ENCODE measurements at places on chromosomes 16 and 17.

- no peak for DNase-seq
Observed at GRCh38 chr16:31367853-31368252, 12.9 kb downstream of the ITGAX start.

- no peak for DNase-seq
Observed at GRCh38 chr17:43722870-43723665, 35.5 kb downstream of the SOST start.

DNA sequence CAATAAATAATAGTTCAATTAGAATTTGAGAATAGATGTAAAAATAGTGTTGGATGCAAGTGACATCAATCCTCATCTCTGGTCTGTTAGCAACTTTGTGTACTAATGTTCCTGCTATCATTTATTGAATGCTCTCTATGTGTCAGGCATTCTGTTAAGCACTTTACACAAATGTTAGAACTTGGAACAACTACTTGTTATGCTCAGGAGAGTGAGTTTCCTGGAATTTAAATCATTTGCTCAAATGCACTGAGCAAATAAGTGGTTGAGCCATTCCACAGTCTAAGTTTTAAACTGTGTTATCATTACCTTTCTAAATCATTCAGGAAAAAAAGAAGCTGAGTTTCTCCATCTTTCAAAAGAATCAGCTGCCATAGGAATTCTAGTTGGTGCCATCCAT is 1327.3 kb upstream of the GOT2 start:
- no peak for DNase-seq

DNA sequence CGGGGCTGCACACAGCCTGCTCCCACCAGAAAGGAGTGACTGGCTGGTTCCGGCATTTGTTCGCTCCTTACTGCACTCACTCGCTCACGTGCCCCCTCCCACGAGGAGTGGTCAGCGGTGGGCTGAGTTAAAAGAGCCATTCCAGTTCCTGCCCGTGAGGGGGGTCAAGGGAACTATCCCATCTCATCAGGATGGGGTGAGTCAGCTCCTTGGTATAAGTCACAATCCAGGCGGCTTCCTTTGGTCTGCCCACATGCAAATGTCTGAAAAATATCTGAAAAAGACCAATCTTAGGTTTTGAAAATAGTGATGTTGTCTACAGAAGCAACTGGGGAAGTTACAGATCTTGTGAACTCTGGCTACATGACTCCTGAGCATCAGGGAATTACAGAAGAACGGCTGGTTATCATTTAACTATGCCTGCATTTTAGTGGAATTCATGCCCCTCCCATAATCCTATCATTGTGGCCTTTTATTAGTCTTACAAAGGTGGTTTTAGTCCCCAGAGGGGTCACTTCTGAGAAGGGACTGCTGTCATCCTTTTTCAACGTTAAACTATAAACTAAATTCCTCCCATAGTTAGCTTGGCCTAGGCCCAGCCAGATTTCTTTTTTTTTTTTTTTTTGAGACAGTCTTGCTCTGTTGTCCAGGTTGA is 9.8 kb upstream of the TNFSF12 start:
- DNase-seq: no peak

Measured in amniotic stem cell (primary cell).